ENCODE measurements at places on chromosomes 12 and 14. TPM values are rescaled to one million over a fixed set of nuclear protein-coding genes. Genes with fewer than 3 reads are reported as not detected.

DNA sequence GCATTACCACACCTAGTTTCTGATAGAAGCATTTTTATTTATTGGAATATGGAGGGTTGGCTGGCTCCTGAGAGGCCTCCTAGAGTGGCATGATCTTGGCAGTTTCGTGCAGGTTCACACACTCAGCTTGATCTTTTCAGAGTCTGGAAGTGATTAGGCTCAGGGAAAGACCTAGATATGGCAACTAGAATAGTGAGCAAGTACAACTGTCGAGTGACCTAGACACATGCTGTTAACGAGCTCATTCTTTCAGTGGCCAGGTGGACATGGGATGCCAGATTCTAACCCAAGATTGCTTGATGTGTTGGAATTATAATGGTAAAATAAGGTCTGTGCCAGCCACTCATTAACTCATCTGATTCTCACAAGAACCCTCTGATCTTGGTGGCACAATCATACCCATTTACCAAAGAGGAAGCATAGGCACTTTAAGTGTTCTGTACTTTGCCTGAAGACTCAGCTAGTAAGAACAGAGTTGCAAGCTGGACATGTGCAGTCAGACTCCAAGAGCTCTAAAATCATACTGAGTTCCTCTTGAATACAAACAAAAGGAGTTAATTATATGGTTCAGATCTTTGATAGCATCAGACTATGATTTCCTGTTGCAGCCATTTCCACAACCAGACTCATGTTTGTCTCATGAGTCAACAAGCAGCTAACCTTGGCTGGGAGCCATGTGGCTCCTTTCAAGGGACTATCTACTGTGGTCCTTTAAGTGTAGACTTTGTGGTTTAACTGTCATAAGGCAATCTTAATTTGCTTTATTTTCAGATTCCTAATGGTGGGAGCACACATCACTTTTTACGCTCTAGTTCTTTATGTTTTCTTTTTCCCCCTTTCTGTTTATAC, 144.2 kb downstream of the PLEKHA5 start:
- DNase-seq: no peak
- H3K36me3 ChIP-seq: no peaks in the 10 kb centered on the region
- H3K27ac ChIP-seq: peak overlapping the region; percentile 35
- H3K27me3 ChIP-seq: no peaks in the 10 kb centered on the region
- peaks cover 11% of the 10 kb centered on the region for H3K4me1 ChIP-seq

DNA sequence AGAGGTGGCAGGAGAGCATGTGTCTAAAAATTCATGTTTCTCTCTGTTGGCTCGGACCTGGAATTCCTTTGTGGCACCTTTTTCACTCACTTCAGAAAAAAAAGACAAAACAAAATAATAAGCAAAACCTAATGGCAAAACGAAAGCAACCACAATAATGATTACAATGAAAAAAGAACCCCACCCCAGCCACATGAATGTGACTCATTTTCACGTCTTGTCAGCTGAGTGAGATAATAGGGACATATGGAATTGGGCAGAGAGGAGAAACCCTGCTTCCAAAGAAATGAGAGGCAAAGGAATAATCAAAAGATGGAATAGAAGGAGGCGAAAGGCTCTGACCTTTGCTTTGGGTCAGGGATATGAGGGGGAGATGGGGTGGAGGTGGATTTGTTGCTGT, 143.4 kb downstream of the SLC8A3 start:
- no peaks in the 10 kb centered on the region for H3K36me3 ChIP-seq
- peaks cover 4% of the 10 kb centered on the region for H3K27me3 ChIP-seq
- H3K27ac ChIP-seq: no peak overlapping the region
- no peak for DNase-seq

DNA sequence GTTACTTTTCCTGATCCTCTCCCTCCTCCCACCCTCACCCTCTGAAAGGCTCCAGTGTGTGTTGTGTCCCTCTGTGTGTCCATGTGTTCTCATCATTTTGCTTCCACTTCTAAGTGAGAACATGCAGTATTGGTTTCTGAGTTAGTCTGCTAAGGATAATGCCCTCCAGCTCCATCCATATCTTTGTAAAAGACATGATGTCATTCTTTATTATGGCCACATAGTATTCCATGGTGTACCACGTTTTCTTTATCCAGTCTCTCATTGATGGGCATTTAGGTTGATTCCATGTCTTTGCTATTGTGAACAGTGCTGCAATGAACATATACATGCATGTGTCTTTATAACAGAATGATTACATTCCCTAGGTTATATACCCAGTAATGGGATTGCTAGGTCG, 51.9 kb upstream of the BBS10 start:
- no peak for DNase-seq
- no peak overlapping the region for H3K27ac ChIP-seq
- H3K27me3 ChIP-seq: no peaks in the 10 kb centered on the region
- no peak overlapping the region for H3K4me3 ChIP-seq

DNA sequence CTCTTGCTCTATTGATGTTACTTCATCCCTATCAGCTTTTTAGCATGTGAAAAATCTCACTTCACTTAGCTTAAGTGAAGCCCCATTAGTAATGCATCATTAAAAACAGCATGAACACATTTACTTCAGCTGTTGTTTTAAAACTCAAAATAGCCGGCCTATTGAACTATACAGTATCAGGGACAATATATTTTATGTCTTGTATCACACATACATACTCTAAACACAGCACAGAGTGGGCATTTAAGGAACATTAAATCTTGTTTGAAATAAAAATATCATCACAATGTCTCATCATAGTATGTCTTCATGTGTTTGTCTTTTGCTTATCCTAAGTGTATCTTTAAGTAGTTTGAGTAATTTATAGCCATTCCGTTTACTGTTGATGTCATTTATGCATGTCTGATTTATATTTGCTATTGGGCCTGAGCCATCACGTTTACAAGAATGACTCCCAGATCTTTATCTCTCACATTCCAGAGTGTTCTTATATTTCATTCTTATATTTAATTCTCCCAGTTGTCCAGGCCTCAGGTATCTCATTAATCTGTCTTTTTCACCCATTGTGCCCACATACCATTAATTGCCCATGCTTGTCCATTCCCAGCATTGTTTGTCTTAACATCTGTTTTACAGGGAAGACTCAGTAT, 57.5 kb downstream of the ARHGAP5 start:
- H3K27ac ChIP-seq: no peak overlapping the region
- H3K4me3 ChIP-seq: no peak overlapping the region
- no peak for DNase-seq
- no peaks in the 10 kb centered on the region for H3K27me3 ChIP-seq
- no peaks in the 10 kb centered on the region for H3K36me3 ChIP-seq

- H3K4me1 ChIP-seq: peaks cover 63% of the 10 kb centered on the region
- DNase-seq: no peak
- no peaks in the 10 kb centered on the region for H3K27me3 ChIP-seq
- no peak overlapping the region for H3K4me3 ChIP-seq
- peak overlapping the region; percentile 52 for H3K27ac ChIP-seq
Observed at GRCh38 chr12:106080041-106080790, 58.5 kb downstream of the NUAK1 start.

- H3K36me3 ChIP-seq: no peaks in the 10 kb centered on the region
- no peak for DNase-seq
- no peak overlapping the region for H3K4me3 ChIP-seq
- H3K27ac ChIP-seq: no peak overlapping the region
- no peaks in the 10 kb centered on the region for H3K4me1 ChIP-seq
Observed at GRCh38 chr14:97709552-97709951, 912.4 kb downstream of the VRK1 start.

GRCh38 chr14:54498095-54498531, 9.3 kb upstream of the GMFB start:
- H3K4me1 ChIP-seq: no peaks in the 10 kb centered on the region
- H3K36me3 ChIP-seq: no peaks in the 10 kb centered on the region
- no peak for DNase-seq
- H3K4me3 ChIP-seq: no peak overlapping the region

GRCh38 chr12:74490390-74491064, 47.1 kb upstream of the ATXN7L3B start:
- no peaks in the 10 kb centered on the region for H3K27me3 ChIP-seq
- no peaks in the 10 kb centered on the region for H3K4me1 ChIP-seq
- no peak overlapping the region for H3K4me3 ChIP-seq
- no peak for DNase-seq

- H3K36me3 ChIP-seq: no peaks in the 10 kb centered on the region
- no peaks in the 10 kb centered on the region for H3K4me1 ChIP-seq
- DNase-seq: no peak
Observed at GRCh38 chr12:113980054-113980453, 13.9 kb upstream of the RBM19 start.

GRCh38 chr12:106954462-106955376, 988 bp upstream of the TMEM263 start:
- no peak for DNase-seq
- H3K4me3 ChIP-seq: peak overlapping the region; percentile 64
- H3K27ac ChIP-seq: peak overlapping the region; percentile 95

GRCh38 chr12:22256041-22256441, 78.5 kb downstream of the ST8SIA1 start:
- no peak overlapping the region for H3K4me3 ChIP-seq
- H3K4me1 ChIP-seq: no peaks in the 10 kb centered on the region
- DNase-seq: no peak
- no peaks in the 10 kb centered on the region for H3K36me3 ChIP-seq
- H3K27me3 ChIP-seq: no peaks in the 10 kb centered on the region

GRCh38 chr14:65783101-65783500, 370.6 kb downstream of the FUT8 start:
- no peaks in the 10 kb centered on the region for H3K4me1 ChIP-seq
- H3K27me3 ChIP-seq: no peaks in the 10 kb centered on the region
- H3K36me3 ChIP-seq: no peaks in the 10 kb centered on the region

GRCh38 chr14:34699873-34700621, 14.3 kb downstream of the CFL2 start:
- no peaks in the 10 kb centered on the region for H3K27me3 ChIP-seq
- H3K27ac ChIP-seq: peak overlapping the region; percentile 97
- peaks cover 12% of the 10 kb centered on the region for H3K4me1 ChIP-seq
- DNase-seq: peak; percentile 93

GRCh38 chr12:59654061-59654460, 58.2 kb downstream of the SLC16A7 start:
- H3K4me1 ChIP-seq: no peaks in the 10 kb centered on the region
- no peak overlapping the region for H3K4me3 ChIP-seq
- H3K27me3 ChIP-seq: no peaks in the 10 kb centered on the region
- no peak overlapping the region for H3K27ac ChIP-seq
- no peaks in the 10 kb centered on the region for H3K36me3 ChIP-seq

DNA sequence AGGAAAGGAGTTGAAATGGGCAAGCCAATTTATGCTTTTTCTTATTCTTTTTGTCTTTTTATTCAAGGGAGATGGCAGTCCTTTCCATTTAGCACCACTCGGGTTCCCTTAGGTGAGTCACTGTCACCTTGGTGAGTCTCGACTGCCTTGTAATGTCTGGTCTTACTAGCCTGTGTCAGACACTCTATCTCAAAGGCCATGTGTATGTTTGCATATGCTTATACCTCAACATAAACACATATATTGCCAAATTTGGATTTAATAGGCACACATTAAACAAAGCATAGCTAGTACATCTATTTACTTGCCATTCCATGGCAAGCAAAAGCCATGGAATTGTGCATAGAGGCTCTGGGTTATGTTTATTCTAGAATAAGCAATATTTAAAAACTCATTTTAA, 624.9 kb upstream of the FOXG1 start:
- H3K36me3 ChIP-seq: no peaks in the 10 kb centered on the region
- H3K4me3 ChIP-seq: no peak overlapping the region
- DNase-seq: no peak
- peak overlapping the region; percentile 57 for H3K27ac ChIP-seq
- peaks cover 3% of the 10 kb centered on the region for H3K4me1 ChIP-seq

DNA sequence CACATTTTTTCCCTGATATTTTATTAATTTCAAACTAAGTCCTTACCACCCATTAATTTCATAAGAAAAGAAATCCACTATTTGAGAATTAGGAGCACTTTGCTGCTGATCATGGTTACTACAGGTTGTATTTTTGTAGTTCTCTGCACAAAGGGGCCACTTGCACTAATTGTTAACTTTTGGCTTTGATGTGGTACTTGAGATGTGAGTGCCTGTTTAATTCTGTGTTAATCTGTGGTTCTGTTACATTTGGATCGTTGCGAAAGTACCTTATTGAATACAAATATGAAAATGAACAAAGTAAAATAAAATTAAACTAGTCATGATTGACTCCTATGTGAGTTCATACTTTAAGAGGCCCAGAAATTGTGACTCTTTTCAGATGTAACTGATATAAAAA, 374.9 kb upstream of the RGS6 start:
- no peaks in the 10 kb centered on the region for H3K4me1 ChIP-seq
- H3K4me3 ChIP-seq: no peak overlapping the region
- no peak for DNase-seq
- H3K27ac ChIP-seq: no peak overlapping the region

DNA sequence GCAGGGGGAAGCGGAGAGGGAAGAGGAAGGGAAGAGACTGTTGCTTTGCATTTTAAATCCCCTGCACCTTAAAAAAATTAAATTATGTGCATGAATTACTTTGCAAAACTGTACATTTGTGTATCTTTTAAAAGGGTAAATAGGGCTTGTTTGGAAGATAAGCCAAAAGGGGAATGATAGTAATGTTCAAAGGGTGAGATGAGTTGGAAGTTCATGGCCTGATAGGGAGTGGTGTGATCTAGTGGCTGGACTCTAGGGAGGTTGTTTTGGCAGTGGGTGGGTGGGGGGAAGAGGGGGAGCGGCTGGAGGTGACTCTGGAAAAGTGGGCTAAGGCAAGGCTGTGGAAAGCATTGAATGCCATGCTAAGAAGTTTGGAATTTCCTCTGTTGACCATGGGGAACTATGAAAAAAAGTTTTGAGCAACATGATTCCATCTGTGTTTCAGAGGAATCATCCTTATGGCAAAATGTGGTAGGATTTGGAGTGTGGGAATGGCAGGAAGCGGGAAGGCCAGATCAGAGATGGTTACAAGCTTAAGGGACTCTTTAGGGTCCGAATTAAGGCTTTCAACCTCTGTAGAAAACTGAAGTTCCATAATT, 25.5 kb upstream of the EMP1 start:
- no peak overlapping the region for H3K27ac ChIP-seq
- H3K27me3 ChIP-seq: no peaks in the 10 kb centered on the region
- DNase-seq: no peak
- H3K36me3 ChIP-seq: no peaks in the 10 kb centered on the region

GRCh38 chr12:88546226-88546625, 34.0 kb downstream of the KITLG start:
- no peak overlapping the region for H3K27ac ChIP-seq
- H3K4me3 ChIP-seq: no peak overlapping the region
- H3K4me1 ChIP-seq: no peaks in the 10 kb centered on the region

DNA sequence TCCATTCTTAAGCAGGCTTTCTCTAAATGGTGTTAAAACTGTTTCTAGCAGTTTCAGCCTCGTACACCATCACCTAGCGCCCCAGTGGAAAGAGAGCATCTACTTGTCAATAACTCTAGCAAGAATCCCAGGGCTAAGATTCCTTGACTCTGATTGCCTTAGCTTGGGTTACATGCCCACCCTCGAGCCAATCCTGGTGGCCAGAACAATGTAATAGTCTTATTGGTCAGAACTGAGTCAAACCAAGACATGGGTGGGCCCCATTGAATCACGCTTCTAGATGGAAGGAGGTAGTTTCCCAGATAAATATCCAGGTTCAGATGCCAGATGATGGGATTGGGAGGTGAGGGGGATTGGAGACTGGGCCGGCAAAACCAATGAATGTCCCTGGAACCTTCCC, 55.9 kb upstream of the MED13L start:
- H3K36me3 ChIP-seq: no peaks in the 10 kb centered on the region

Gene ZFHX2
- 2.4 TPM for total RNA-seq

Gene SLC10A1
- total RNA-seq: not detected

Gene SRRM4
- total RNA-seq: not detected

Gene GLT1D1
- total RNA-seq: not detected

Gene JPH4
- total RNA-seq: 0.05 TPM

Gene ANKRD33
- 0.21 TPM for total RNA-seq

Gene COL2A1
- 1.4 TPM for total RNA-seq

Gene SOX5
- total RNA-seq: 0.23 TPM

Gene PTPRO
- total RNA-seq: not detected

All from Panc1 (cell line).